ENCODE measurements at places on chromosomes 6 and 20.

GRCh38 chr6:78157606-78158005, 504.8 kb downstream of the MEI4 start:
- no peak for DNase-seq

DNA sequence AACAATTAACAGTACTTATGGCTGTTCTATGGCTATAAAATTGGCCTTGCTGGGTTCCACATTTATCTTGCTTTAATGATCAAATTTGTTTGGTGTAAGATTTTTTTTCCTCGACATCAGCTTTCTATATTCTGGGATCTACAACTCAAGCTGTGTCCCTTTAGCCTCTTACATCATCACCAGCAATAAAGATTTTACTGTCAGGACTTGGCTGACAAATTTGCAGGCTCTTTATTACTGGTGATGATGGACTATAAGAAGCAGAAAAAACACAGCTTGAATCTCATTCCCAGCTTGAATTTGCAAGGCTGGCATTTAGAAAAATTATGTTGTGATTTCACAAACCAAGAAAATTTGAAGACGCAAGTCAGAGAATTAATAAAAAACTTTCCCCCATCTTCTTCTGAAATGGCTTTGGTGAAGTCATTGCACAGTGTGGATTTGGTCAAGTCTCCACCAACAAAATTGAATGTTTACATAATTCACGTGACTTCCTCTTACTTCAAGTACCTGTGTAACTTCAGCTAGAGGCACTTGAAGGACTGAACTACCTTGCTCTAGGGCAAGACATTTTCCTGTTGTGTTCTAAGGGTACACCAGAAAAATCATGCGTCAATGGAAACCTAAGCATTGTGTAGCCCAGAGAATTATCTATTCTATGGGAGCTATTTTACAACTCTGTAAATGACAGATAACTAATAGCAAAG, 175.0 kb downstream of the CBLN4 start:
- no peak for DNase-seq

- DNase-seq, result no peak
Observed at GRCh38 chr6:146027586-146028251, 1.1 kb upstream of the GRM1 start.

- DNase-seq, result no peak
Observed at GRCh38 chr6:16667509-16667908, 93.8 kb downstream of the ATXN1 start.

DNA sequence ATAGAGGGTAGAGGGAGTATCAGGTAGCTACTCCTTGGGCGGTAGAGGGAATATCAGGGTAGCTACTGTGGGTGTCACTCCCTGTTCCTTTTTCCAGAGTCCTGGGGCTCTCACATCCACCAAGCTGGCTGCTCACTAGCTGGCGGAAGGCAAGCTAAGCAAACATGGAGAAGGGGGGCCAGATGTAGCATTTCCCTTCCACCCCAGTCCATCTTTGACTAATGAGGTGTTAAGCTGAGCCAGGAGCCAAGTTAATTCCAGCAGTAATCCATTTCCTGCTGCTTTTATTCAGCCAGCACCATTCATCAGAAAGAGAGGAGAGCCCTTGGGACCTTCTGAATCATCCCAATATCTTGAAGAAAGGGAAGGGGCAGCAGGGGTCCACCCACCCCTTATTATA, 330.0 kb downstream of the ZFAND3 start:
- DNase-seq, result no peak

DNA sequence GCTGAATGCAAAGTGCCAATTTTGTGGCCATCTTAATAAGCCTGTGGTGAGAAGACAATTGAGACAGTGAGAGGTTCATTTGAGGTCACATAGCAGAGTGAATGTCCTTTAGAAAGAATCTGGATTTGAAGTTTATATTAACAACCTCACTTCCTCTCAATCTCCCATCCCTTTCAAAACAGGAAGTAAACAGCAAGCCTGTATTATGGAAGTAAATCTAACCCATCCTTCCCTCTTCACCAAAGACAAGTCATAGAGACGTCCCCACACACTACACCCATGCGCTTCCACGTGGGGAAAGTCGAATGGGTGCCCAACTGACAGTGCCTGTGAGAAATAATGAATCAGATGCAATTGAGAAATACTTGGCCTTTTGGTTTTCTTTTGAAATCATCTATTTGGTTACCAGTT, 28.8 kb upstream of the CCND3 start:
- no peak for DNase-seq

GRCh38 chr6:83098589-83098988, 31.1 kb downstream of the DOP1A start:
- no peak for DNase-seq

DNA sequence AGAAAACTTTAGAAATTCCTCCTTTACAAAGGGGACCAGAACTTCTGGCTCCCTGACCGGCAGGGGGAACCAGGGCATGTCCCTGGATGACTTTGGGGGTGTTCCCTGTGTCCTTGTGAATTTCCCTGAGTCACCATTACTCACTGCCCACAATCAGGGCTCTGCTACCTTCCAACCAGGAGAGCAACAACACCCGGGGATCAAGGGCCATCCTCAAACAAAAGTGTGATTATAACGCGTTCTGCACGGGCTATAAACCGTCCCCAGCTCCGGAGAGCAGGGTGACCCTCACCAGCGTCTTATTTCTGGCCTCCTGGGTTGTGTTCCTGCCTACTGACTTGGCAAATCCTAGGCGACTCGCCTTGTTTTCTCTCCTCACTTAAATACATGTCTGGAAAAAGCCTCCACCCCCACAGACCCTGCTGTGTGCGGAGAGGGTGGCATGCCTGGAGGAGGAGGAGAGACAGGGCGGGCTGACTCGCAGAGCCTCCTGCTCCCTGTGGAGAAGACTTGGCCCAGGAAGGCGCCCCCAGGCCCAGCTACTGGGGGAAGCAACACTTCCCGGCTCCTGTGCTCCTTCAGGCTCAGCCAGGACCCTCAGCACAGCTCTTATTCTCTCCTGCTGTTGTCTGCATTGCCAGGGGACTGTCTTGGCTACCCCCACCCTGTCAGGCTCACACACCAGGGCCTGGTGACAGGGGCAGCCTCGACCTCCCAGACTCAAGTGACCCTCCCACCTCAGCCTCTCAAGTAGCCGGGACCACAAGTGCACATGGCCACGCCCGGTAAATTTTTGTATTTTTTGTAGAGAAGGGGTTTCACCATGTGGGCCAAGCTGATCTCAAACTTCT, 54.1 kb downstream of the FGD2 start:
- DNase-seq, result peak; percentile 43

DNA sequence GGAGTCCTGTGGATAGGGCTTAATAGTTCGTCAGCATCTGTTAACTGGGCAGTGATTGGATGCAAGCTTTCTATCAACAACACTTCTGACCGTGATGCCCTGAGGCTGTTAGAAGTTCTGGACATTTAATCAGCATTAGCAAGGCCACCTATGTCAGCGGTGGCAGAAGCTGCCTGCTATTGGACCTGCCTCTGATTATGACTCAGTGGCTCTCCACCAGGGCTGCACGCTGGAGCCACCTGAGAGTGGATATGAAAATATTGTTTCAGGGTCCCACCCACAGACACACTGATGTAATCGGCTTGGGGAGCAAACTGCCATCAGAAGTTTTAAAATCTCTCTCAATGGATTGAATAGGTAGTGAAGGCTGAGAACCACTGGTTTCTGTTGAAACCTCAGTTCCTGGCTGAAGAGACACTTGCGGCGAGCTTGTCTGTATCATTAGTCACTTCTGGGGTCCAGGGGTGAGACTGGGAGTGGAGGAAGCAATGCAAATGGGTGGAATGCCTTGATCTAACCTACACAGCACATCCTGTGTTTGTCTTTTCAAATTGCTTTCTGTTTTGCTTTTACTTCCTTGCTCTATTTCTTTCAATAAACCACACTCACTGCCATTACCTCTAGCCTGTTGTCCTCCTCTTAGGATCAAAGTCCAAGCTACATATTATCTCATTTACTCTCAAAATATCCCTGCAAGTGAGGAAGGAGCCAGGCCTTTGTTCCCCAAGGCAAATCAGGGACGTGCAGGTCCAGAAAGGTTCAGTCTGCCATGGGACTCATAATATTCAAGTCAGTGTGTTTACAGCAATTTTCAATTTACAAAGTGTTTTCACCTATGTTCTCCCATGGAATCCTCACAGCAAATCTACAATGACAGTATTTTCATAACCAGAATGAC, 4.2 kb downstream of the CLIC5 start:
- DNase-seq, result no peak

- DNase-seq, result no peak
Observed at GRCh38 chr20:37282556-37282955, 6.9 kb upstream of the MANBAL start.

DNA sequence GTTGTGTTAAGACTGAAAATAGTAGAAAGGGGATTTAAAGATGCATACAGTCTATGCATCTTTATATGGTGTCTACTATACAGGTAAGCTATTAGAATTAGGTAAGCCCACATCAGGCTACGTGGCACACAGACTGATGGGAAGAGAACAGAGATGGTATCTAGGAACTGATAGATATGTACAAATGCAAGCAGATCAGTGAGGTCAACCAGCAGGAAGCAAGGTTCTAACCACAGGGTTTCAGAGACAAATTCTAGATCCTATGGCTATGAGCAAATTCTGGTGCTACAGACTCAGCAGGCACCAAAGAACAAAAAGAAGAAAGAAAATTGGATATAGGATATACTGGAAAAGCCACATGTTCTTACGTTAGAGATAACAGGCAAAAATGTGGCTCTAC, 110.6 kb downstream of the TRDN start:
- DNase-seq, result no peak

DNA sequence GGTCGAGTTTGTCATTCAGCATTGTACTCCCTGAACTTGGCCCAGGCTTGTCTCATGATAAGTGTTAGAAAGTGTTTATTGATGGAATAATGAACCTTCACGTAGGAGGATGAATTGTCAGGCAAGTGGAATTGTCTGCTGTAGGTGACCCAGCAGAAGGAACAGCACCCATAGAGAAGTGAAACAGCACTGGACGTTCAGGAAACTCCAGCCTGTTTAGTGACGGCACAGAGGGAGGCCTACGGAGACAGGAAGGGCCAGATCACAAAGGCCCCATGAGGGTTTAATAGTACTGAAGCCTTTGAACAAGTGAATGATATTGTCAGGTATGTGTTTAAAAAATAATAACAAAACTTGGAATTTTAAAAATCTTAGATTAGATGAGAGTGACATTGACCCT, 2.9 kb downstream of the STX11 start:
- no peak for DNase-seq

DNA sequence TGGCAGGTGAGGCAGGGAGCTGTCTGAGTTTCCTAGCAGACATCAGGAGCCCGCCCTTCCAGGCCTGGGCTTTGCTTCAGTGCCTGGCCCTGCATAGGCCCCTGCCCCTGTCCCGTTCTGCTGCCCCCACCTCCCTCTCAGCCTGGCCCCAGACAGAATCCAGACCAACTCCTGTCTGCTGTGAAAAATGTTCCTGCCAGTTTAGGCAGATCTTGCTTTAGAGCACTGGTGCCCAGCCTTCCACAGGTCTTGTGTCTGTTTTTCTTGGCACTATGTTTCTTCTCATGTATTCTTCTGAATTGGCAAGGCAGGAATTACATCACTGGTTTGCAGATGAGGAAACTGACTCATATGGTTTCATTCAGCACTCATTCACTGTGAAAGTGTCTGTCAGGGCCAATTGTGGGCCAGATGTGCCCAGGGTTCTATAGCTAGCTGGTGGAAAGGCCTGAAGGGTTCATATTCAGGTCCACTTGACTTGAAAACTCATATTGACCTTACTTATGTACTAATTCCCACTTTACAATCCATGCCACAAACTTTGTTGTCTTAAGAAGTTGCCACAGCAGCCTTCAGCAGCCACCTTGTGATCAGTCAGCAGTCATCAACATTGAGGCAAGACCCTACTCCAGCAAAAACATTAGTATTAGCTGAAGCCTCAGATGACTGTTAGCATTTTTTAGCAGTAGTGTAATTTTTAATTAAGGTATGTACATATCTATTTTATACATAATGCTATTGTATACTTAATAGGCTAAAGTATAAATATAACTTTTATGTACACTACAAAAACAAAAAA, 40.5 kb downstream of the HLA-F start:
- DNase-seq, result no peak

GRCh38 chr20:13681248-13682125, 42.8 kb upstream of the TASP1 start:
- DNase-seq, result no peak

DNA sequence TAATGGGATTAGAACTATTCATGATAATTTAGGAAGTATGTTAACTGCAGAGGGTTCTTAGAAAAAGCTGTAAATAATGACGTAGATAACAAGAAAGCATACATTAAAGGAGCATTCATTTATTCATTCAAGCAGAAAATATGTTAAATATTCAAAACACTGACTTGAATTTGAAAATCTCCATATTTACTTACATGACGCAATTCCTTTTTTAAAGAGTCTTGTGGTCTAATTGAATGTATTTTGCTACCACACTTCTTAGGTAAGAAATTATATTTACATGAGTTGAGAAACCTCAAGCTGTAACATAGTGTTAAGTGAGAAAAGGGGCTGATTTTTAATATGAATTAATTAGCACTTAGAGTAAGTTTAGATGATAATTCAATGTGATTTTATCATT, 38.9 kb upstream of the NKAIN2 start:
- DNase-seq, result no peak

DNA sequence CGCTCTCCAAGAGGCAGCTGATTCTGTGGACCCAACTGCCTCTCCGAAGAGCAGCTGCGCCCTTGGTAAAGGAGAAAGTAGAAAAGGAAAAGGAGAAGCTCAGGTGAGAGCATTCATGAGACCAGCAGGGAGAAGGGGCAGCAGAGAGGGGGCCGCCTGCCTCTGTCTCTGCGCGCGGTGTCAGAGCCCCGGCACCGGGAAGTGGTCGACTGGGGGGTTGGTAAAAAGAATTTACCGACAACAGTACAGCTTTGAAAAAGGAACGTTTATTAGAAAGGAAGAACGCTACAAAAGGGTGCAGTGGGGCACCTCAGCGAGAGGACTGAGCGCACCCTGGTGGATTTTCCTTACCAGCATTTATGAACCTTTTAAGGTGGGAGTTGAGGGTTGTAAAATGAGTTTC, 61.9 kb downstream of the GPR6 start:
- DNase-seq, result no peak

- DNase-seq, result no peak
Observed at GRCh38 chr6:72559555-72559954, 62.3 kb upstream of the KCNQ5 start.

GRCh38 chr6:31572041-31572911, at the start of gene LTA:
LTA (plus strand) TSS chr6:31572289; CDS start chr6:31572743, 454 bp downstream.
- no peak for DNase-seq

- DNase-seq, result no peak
Observed at GRCh38 chr6:155378724-155379123, 64.4 kb upstream of the TFB1M start.

- DNase-seq, result no peak
Observed at GRCh38 chr6:157173776-157174175, 149.5 kb downstream of the TMEM242 start.

- DNase-seq, result no peak
Observed at GRCh38 chr20:41344938-41345728, 4.5 kb downstream of the LPIN3 start.

All from thoracic aorta (tissue), 2 donors.